C1 segment of cervical spinal cord (tissue), 14 donors: ENCODE measurements at places on chromosomes 13 and 19.

- DNase-seq: no peak
These were observed 4.2 kb downstream of the RCBTB1 start for GRCh38 chr13:49580980-49581680.

DNA sequence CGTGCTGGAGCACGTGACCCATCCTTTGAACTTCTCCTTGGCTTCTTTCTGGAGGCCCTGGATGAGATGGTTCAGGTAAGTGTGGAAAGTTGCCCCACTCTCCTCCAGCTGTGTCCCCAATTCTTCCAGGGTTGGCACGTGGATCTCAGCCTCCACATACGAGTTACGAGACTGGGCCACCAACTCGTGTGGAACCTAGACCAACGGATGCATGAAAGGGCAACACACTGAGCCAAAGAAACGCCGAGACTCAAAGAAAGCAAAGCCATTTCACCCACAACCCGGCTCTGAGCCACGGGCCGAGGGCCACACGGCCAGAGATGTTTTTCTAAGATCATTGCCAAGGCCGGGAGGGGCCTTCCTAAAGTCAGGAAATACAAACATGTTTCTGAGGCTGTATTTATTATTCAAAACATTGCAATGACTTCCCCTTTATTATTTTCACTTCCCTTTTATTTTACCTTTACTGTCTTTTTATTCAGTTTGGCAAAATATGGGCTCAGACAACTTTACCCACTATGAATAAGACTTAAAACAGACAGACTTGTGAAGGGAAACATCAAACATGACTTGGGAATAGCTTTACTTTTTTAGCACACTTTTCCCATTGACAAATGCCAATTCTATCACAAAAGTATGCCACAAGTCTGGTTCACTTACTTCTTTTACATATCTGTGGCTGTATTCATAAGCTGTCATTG, 94.6 kb downstream of the KL start:
- DNase-seq: no peak

GRCh38 chr13:77874406-77874805, 44.2 kb downstream of the EDNRB start:
- DNase-seq: no peak

DNA sequence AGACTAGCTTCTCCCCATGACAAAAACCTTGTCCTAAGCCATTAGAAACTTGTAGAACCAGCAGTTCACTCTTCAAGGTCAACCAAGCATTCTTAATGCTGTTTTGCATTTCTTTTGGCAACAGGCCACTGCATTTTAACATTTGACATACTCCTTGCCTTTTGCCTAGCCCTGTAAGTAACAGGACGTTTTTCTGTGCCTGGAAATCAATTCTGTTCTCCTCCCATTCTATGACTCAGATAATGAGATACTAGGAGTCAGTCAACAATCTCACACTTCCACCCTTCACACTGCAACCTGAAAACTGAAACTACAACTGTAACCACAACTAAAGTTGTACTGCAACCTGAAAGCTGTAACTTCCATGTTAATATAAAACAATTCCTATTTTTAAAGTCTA, 268.7 kb downstream of the MZT1 start:
- no peak for DNase-seq

GRCh38 chr13:33080972-33081590, 64.9 kb downstream of the KL start:
- DNase-seq: no peak

GRCh38 chr13:41533266-41534052, 76.1 kb downstream of the RGCC start:
- DNase-seq: no peak

DNA sequence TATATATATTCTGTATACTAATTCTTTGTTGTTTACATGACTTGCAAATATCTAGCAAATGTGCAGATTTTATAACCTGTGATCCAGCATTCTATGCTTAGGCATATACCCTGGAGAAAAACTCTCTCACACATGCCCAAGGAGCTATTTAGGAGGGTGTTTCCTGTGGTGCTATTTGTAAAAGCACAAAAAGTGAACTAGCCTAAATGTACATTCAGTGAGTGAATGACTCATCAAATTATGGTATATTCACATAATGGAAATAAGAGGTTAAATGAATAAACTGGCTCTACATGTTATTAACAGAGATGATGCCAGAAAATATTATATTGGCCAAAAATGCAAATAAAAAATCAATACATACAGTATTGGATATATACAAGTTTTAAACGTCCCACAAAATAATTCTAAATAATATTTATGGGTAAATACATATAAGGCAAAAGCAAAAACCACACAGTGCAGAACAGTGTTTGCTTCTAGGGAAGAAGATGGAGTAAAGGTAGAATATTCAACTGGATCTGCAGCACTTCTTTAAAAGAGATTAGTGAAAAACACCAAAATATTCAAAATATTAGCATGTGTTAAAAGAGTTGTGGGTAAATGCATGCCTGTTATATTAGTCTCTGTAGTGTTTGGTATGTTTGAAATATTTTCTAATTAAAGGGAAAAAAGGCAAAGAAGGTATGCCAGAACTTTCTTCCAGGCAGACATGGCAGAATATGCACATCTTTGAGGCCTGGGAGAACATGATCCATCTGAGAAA, 344.7 kb downstream of the KLF5 start:
- DNase-seq: no peak

DNA sequence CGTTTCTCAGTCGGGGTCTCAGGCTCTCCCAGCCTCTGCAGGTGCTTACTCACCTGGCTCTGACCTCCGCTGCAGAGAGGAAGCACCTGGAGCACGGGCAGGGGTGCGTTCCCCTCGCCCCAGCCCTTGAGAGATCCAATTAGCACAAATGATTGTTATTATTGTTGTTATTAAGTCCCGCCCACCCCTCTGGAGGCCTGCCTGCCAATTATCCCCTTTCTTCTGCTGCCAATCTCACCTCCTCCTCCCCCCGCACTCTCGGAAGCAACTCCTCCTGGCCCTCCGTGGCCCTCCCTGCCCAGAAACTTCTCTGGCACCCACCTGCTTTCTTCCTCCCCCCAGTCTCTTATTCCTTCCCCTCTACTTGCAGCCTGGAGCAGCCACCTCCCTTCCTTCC, 8.8 kb downstream of the ZNF787 start:
- no peak for DNase-seq

GRCh38 chr19:49217382-49217781, 59.8 kb downstream of the TRPM4 start:
- no peak for DNase-seq
